ENCODE measurements at places on chromosomes 16 and 17. TPM values are rescaled to one million over a fixed set of nuclear protein-coding genes. Genes with fewer than 3 reads are reported as not detected.

- H3K27ac ChIP-seq = no peak overlapping the region
- no peaks in the 10 kb centered on the region for H3K4me1 ChIP-seq
- no peaks in the 10 kb centered on the region for H3K36me3 ChIP-seq
- no peaks in the 10 kb centered on the region for H3K27me3 ChIP-seq
Measured at GRCh38 chr17:56983366-56983765, 5.4 kb downstream of the SCPEP1 start.

DNA sequence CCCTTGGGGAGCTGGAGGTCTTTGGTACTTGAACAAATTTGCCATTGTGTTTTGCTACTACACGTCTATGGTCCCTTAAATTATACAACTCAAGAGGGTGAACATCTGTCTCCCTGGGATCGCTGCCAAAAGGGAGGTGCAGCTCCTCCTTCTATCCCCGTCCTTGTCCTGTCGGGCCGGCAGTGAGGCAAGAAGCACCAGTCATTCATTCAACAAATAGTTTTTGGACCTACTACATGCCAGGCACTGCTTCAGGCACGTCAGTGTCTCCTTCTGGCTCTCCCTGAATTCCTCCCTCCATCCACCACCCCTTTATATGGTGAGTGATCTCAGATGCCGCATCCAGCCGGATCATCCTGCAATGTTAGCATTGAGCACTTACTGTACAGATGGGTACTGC lies 2.2 kb upstream of the RPL38 start:
- no peaks in the 10 kb centered on the region for H3K27me3 ChIP-seq
- no peak overlapping the region for H3K27ac ChIP-seq
- H3K4me3 ChIP-seq = no peak overlapping the region
- no peaks in the 10 kb centered on the region for H3K36me3 ChIP-seq
- peaks cover 17% of the 10 kb centered on the region for H3K4me1 ChIP-seq
- no peak for DNase-seq

DNA sequence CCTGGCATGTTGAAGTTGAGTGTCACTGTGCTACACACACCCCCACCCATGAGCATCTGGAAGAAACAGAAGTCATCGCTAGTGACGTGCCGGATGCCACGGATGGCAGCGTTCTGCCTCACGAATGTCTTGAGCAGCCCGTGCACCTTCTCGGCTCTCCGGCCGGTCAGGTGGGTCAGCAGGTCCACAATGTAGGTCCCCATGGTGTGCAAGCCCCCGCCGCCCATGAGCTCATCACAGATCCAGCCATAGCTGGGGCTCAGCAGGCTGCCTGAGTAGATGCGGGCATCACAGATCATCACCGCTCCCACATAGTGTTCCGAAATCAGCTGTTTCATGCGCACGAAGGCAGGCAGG lies 8.9 kb downstream of the C16orf86 start:
- no peaks in the 10 kb centered on the region for H3K27me3 ChIP-seq
- H3K36me3 ChIP-seq = no peaks in the 10 kb centered on the region
- no peak for DNase-seq
- no peak overlapping the region for H3K27ac ChIP-seq
- no peak overlapping the region for H3K4me3 ChIP-seq

HNF1B gene
- 7.0 TPM for total RNA-seq

- no peaks in the 10 kb centered on the region for H3K4me1 ChIP-seq
- H3K27me3 ChIP-seq = no peaks in the 10 kb centered on the region
- no peaks in the 10 kb centered on the region for H3K36me3 ChIP-seq
- no peak overlapping the region for H3K4me3 ChIP-seq
Measured at GRCh38 chr16:9381905-9382304, 290.5 kb downstream of the HAPSTR1 start.

All from prostate gland (tissue), 2 donors.